Transverse colon (tissue), 4 donors: ENCODE measurements at places on chromosomes 16 and 17. TPM values are rescaled to one million over a fixed set of nuclear protein-coding genes. Genes with fewer than 3 reads are reported as not detected.

DNA sequence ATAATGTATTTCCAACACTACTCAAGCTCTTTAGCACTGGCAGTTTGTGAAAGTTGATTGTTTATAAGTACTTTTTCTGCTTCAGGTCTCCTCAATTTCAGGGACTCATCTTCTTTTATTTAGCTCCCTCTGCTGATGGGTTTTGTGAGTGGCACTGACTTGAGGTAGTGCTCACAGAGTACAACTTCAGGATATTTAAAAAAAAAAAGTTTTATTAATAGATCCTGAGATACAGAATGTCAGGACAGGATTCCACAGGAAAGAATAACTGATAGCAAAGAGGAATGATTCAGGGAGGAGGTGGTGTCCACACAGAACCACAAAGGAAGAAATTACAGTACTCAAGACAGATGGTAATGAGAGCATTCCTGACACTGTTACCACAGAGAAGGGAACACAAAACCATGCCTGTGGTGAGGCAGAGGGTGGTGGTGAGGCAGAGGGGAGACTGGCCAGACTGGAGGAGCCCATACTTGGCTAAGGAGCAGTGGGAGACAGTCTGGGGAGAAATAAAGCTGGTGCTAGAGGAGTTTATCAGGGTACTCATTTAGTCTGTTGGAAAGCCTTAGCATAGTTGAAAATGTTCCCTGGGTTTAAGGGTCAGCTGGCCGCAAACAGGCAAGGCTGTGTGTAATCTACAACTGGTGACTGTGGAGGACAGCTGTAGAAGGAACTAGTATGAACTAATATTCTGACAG is 63.7 kb downstream of the SPAG9 start:
- DNase-seq: no peak

RAB34 gene
- total RNA-seq: 49.2 TPM

- DNase-seq: no peak
Measured at GRCh38 chr17:80927791-80928216, 63.8 kb upstream of the CHMP6 start.

- DNase-seq: no peak
Measured at GRCh38 chr17:44782326-44782850, 23.6 kb downstream of the ADAM11 start.

- no peak for DNase-seq
Measured at GRCh38 chr17:21674242-21674731, 18.0 kb upstream of the KCNJ18 start.

NXPH3 gene
- total RNA-seq: 4.5 TPM

DNA sequence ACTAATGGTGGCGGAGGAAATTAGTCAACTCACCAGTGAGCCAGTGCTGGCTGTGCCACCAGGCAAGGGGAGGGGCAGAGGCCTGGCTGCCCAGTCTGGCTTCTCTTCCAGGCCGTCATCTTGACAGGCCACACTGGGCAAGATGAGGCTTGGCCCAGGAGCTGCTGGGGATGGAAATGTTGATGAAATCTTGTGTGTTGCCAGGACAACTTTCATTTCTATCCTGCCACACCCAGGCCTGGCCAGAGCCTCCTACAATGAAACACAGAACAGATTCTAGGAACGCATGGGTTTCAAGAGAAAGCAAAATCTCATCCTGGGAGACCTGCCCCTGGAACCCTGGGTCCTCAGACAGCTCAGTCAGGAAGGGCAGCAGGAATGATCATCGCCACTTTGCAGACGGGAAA is 9.3 kb downstream of the HEXIM2 start:
- DNase-seq: peak; percentile 50

NTN1 gene
- 3.6 TPM for total RNA-seq

DNA sequence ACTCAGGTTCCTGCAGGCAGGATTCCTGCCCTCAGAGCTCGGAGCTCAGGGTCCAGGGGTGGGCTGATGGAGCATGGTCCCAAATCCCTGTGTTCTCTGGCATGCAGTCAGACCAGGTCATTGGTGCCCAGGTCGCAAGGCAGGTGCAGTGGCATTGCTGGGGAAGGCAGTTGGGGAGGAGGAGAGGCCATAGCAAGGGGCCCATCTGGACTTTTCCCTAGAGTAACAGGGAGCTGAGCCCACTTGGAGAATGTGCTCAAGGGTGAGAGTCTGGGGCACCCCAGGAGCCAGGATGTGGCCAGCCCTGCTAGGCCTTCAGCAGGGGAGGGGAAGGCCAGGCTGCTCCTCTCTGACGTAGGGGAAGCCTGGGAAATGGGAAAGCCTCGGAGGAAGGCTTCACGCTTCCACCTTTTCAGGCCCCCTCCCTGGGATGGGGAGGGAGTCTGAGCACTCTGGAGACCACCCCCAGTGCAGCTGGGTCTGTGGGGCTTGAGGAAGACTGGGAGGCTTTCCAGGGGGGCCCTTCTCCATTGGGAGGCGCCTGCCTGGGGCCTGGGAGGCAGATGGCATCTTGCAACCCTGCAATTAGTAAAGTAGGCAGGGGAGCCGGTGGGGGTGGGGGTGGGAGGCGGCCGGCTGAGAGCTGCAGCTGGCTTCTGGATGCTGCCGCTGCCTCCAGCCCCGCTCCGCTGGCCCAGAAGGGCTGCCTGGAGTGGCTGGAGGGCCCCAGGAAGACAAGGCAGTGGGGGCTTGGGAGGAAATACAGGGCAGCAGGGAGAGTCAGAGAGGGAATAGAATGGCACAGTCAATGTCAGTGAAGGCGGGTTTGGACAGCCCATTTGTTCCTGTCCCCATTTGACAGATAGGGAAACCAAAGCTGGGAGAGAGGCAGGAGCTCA is 21.1 kb upstream of the DOK4 start:
- DNase-seq: no peak

MEFV gene
- total RNA-seq: 0.40 TPM

- peak; percentile 53 for DNase-seq
Measured at GRCh38 chr17:50037321-50038107, 18.4 kb upstream of the ITGA3 start.

- no peak for DNase-seq
Measured at GRCh38 chr17:61426482-61427304, 25.5 kb upstream of the TBX4 start.

- no peak for DNase-seq
Measured at GRCh38 chr17:72175263-72175662, 54.4 kb downstream of the SOX9 start.

DNA sequence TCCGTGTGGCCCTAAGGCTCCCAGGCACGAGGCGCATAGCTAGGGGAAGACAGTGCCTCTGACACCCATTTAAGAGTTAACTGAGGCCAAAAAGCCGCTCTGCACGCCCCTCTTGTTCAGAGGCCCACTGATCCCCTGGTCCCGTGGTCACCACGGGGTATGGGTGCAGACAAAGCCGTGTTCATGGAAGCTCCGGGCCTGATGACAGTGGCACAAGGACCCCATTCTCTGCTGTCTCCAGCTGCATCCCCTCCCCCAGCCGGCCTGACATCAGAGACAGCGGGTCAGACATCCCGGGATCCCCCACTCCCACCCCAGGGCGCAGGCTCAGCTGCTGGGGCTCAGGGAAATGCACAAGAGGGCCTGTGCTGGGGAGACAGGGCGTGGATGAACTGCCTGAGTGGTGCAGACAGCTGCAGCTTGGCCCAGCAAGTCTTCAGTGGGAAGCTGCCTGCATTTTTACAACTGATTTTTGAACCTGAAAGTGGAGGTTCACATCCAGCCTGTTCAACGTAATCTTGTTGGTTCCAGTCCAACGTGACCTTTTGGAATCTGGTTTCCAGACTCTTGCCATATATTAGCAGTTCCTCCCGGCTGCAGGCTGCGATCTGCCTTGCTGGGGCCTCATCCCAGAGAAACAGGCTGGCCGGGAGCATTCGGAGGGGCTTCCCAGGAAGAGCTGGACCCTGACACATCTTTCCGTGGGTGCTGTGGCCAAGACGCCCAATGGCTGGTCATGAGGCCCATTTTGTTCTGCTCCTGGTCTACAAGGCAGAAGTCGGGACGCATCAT is 9.7 kb upstream of the BAHCC1 start:
- peak; percentile 30 for DNase-seq

C16orf96 gene
- not detected for total RNA-seq

- DNase-seq: no peak
Measured at GRCh38 chr17:73646409-73647300, 2.4 kb upstream of the SDK2 start.

GRCh38 chr16:23509782-23510163 is 521 bp downstream of the GGA2 start:
- DNase-seq: no peak

DNA sequence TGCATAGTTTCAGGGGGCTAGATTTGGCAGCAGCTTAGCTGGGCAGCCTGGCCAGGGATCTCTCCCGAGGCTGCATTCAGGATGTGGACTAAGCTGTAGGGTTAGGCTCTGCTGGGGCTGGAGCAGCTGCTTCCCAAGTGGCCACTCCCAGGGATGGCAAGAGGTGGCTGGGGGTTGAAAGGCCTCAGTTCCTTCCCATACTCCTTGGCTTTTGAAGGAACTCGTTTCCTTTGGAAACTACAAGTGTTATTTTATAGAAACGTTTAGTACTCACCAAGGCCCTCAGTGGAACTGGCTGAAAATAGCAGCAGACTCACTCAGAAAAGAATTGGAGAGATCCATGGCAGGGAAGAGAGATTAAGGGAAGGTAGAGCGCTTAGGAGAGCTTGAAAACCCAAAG is 76.4 kb downstream of the WWP2 start:
- peak; percentile 33 for DNase-seq

NOG gene
- not detected for total RNA-seq

GRCh38 chr17:63437287-63438091 is 8.6 kb downstream of the CYB561 start:
- DNase-seq: no peak

- DNase-seq: no peak
Measured at GRCh38 chr17:50487213-50488096, 8.8 kb downstream of the RSAD1 start.

GRCh38 chr16:57537194-57537505 is 779 bp upstream of the CCDC102A start:
- no peak for DNase-seq

DNA sequence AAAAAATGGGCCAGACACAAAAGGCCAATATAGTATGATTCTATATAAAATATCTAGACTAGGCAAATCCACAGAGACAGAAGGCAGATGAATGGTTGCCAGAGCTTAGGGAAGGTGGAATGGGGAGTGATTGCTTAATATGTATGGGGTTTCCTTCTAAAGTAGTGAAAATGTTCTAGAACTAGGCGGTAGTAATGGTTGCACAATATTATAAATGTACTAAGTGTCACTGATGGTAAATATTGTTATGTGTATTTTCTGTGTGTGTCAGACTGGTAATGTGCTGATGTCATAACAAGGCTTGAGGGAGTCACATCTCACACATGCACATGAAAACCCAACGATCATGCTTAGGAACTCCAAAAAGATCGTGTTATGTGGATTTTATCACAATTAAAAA is 106.9 kb upstream of the SIAH1 start:
- DNase-seq: no peak

IGF2BP1 gene
- not detected for total RNA-seq

DNA sequence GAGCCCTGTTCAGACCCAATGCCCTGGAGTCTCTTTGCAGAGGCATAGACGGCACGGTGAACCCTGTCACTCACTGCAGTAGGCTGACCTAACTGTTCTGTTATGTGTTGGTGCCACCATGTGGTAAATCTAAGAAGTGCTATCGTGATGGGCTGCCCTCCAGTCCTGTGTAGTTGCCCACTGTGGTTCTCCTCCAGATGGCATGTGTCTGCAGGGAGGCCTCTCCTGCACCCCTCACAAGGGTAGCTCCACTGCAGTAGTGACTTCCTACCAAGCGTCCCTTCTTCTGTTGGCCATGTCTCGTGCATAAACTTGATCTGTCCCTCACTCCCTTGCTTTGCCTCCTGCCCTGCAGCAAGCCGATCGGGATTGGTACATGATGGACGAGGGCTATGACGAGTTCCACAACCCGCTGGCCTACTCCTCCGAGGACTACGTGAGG is 5.8 kb downstream of the DHX38 start:
- peak; percentile 27 for DNase-seq

DNA sequence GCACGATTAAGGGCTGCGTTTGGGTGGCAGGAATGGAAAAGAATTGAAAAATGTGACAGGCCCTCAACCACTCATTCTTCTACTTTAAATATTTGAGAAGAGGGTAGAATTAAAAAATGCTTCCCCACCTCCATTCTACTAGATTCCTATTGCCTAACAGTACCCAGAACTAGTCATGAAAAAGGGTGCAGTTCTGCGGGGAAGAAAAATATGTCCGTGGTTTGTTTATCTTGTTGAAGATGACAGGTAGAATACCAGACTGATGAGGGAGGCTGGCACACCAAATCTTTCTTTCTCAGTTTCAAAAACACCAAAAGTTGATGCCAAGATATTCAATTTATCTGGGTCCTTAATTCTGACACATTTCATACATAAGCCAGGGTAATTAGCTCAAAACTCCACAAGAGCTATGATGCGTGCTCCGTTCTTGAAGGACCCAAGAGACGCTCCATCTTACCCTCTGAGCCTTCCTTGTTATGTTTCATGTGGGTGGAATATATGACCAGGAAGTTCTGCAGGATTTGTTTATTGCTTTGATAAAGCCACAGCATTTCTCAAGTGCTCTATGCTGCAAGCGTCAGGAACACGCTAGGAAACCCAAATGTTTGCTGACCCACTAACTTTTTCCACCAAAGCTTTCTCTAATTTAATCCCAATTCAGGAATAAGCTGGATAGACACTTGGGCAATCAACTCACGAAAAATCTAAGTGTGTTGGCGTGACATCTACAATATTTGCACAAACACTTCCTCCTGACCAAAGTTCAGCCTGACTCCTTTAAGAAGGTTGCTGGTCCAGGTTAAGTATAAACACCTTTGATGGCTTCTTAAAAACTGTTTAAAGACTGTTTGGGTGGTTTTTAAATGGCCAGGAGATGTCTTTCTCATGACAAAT is 20.6 kb upstream of the GAN start:
- DNase-seq: no peak

MYH1 gene
- total RNA-seq: 1.6 TPM

GRCh38 chr17:30557916-30558685 is 80.9 kb downstream of the GOSR1 start:
- DNase-seq: no peak

DNA sequence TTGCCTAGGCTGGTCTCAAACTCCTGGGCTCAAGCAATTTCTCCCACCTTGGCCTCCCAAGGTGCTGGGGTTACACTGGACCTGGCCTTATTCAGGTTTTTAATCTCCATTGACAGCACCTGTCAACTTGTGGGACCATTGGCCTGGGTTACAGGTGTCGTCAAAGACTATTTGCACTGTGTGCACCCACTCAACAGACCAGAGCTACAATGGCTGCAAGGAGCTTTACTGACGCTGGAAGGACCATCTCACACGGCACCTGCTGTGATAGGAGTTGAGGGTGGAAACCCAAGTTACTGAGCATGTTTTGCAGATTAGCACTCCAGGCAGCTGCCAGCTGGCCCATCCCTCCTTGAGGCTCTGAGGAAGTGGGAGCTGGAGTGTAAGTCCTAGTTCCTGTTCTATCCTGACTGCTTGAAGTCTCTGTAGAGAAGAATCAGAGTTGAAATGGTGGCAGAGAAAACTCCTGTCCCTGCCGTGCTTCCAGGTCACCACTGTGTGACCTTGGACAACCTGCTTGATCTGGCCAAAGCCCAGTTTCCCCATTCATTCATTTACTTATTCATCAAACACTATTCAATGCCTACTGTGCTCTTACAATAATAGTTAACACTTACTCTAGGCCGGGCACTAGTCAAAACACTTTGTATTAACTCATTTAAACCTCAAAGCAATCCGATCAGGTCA is 42.4 kb upstream of the LONP2 start:
- no peak for DNase-seq

ODAD4 gene
- total RNA-seq: 0.55 TPM
